SIG-M5 (cell line): ENCODE measurements at places on chromosomes 5 and 9.

DNA sequence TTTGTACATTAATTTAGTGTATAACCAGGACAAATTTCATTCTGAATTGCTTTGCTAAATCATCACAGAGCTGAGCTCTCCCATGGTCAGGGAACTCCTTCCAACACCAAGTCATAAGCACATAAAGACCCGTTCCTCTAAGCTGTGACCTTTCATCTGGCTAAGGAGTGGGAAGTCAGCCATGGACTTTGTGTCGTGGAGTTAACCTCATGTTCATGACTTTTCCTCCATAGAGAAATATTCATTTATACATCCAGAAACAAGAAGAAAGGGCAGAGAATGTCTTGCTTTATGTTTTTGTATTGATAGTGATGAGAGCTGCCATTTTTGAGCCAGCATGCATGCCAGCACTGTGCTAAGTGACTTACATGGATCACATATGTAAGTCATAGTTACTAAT is 97.5 kb downstream of the INIP start:
- no peak for DNase-seq

DNA sequence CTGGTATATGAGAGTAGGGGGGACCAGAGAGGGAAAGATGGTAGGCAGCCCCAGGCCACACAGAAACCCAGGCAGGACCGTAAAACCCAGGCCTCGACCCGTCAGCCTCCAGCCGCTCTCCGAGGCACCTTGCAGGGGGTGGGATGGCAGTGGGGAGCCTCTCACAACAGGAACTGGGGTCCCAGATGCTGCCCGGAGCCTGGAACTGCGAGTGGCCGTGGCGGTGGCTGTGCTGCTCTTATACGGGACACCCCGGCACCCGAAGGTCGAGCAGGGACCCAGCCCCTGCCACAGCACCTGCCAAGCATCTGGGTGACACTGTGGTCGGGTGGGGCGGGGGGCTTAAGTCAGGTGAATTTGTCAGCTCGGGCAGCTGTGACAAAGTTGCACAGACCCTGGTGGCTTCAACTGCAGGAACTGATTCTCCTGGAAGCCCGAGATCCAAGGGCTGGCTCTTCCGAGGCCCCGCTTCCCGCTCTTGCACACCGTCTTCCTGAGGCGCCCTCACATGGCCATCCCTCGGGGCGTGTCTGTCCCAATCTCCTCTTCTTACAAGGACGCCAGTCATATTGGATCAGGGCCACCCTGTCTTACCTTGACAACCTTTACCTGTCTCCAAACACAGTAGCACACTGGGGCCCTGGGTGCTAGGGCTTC is 47.6 kb upstream of the EGFL7 start:
- DNase-seq = no peak

- no peak for DNase-seq
Observed at GRCh38 chr9:115882911-115883310, 270.7 kb upstream of the PAPPA start.

- no peak for DNase-seq
Observed at GRCh38 chr9:99350461-99350860, 128.4 kb downstream of the SEC61B start.

DNA sequence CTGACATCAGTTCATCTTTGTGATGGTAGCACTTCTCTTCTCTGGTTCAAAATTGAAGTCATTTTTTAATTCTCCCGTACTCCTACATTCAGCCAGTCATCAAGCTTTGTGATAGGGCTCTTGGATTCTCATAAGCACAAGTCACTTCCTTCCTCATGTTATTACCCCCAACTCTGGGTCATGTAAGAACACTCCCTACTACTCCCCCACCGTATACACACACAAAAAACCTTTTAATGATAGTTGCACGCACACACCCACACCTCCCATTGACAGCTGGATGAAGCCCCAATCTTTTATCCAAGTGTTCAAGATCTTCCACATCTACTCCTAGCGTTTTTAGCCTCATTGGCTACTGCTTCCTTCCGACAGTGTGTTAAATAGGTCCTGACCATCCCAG is 16.8 kb downstream of the KDM3B start:
- DNase-seq = peak; percentile 11

- DNase-seq = no peak
Observed at GRCh38 chr9:71685394-71685793, 82.9 kb downstream of the CEMIP2 start.

DNA sequence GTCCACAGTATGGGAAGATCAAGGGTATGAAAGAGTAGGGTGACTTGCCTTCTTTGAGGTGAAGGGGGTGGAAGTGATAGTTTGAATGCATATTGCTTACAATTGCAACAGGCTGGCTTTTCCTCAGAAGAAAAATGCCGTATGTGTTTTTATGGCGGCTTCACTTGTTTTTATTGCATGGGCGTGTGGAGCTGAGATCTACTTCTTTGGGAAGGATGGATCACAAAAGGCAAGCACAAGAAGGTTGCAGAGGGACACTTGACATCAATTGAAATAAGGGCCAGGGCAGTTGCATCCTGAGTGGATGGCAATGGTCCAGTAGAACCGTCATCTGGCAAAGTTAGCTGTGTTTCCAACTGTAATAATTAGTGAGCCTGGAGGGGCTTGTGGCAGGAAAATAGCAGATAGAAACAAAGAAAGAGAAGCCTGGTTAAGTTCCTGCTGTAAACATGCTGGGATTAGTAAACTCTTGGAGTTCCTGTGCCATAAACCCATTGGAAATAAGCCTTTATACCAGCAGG is 138.4 kb downstream of the NTRK2 start:
- no peak for DNase-seq

DNA sequence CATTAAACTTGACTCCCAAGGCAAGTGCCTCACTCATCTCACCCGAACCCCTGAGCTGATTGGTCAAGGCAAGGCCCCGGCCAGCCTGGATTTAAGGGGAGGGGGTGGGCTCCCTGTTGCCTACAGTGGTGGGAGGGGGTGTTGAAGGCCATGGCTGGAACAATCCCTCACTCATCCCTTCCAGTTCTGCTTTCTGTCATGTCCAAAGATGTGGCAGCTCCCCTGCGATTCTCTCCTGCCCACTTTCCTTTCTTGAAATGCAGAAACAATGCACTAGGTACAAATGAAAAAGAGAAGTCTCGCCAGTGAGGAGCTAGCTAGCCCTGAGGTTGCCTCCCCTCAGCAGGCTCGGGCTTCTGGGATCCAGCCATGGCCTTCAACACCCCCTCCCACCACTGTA is 240.9 kb downstream of the SYK start:
- no peak for DNase-seq

GRCh38 chr5:173278641-173279040 is 43.6 kb upstream of the NKX2-5 start:
- DNase-seq = no peak

DNA sequence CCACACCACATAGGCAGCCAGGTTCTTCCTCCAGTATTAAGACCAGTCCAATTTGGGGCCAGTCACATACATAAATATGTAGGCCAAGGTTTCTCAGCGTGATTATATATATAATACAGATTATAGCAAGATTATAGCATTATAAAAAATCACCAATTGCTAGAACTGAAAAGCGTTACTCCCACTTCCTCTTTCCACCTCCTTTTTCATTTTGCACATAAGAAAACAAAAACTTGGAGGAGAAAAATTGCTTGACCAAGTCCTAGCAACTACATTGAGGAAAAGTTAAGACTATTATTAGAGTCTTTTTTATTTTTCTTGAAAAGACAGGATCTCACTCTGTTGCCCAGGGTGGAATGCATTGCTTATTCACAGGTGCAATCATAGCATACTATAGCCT is 262.7 kb upstream of the KCNN2 start:
- no peak for DNase-seq

DNA sequence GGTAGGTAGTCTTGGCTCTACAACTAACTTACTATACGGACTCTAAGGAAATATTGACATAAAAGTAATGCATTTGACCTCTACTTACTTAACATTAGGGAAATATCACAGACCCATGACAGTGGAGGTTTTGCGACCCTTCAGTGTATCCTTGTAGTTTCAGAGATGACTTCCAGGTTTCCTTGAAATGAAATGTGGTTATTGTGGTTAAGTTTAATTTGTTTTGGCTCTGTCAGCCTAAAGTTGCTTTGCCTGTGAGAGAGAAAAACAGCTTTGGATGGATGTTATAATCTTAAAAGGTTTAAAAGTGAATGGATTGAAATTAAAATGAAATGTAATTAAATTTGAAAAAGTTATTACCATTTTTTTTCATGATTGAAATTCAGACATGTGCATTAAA is 42.9 kb downstream of the LRRTM2 start:
- no peak for DNase-seq

- DNase-seq = no peak
Observed at GRCh38 chr5:26727916-26728315, 310.5 kb downstream of the CDH9 start.

- no peak for DNase-seq
Observed at GRCh38 chr5:31783731-31784130, 144.8 kb downstream of the PDZD2 start.

- no peak for DNase-seq
Observed at GRCh38 chr9:94560237-94560636, 5.4 kb downstream of the PCAT7 start.

DNA sequence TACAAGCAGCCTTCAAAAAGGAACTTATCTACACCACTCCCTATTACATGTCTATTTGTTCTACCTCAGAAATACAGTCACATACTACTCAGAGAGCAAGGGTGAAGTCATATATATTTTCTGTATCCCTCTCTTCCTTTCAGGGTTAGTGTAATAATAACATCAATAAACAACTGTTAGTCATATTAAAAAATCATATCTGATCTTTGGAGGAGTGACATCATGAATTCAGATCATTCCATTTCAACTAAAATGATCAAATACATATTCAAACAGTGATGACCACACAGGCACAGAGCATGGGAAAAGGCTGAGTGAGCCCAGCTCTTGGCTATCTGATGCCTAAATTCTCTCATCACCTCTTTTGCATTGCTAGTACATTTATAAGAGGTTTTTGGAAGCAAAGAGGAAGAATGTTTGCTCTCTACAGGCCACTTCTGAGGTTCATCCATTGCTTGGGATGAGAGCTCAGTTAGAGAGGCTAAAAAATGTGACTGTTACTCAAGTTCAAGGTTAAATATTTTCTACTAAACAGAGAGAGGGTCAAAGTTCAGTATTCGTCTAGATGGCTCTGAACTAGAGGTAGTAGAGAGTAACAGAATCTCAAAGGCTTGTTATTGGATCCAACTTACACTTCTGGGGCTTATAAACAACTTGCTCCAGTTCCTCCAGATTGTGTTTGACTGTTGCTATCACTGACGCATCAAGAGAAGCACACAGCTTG is 39.0 kb downstream of the RIGI start:
- DNase-seq = no peak

- no peak for DNase-seq
Observed at GRCh38 chr5:143495110-143495509, 91.6 kb upstream of the NR3C1 start.

- DNase-seq = no peak
Observed at GRCh38 chr9:129898185-129898584, 62.9 kb downstream of the USP20 start.

GRCh38 chr9:3498691-3499090 is 27.1 kb downstream of the RFX3 start:
- DNase-seq = no peak

DNA sequence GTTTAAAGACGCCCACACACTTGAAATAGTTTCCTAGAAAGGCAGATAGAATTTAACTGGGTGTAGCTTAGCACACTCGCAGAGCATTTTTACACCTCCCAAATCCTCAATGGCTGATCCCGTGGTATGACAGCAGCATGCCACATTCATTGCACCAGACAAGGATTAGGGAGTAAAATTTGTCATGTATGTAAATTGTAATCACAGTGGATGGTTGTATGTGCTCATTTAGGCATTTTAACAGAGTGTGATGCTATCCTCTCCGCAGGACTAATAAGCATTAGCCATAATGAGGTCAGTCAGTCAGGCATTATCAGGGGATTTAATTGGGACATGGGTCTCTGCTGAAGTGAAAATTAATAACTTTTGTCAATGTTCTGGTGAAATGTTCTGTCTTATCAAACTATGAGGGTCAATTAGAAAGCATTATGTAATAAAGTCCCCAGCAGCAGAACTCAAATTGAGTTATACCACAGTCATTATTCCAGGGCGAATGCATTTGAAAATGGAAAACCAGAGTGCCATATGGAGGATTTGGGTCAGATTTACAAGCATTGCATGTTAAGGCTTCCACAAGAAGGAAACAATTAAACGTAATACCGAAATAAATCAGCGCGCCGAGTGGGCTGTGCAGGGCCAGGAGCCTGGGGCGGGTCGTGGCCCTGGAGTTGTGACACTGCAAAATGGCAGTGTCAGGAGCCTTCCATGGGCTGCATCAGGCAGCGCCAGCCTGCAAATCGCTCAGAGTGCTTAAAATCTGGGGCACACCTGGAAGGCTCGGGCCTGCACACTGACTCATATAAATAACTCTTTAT is 602.2 kb downstream of the BNC2 start:
- no peak for DNase-seq

- DNase-seq = no peak
Observed at GRCh38 chr5:159971514-159971913, 37.4 kb upstream of the TTC1 start.

GRCh38 chr5:45622365-45622764 is 73.8 kb downstream of the HCN1 start:
- DNase-seq = no peak

DNA sequence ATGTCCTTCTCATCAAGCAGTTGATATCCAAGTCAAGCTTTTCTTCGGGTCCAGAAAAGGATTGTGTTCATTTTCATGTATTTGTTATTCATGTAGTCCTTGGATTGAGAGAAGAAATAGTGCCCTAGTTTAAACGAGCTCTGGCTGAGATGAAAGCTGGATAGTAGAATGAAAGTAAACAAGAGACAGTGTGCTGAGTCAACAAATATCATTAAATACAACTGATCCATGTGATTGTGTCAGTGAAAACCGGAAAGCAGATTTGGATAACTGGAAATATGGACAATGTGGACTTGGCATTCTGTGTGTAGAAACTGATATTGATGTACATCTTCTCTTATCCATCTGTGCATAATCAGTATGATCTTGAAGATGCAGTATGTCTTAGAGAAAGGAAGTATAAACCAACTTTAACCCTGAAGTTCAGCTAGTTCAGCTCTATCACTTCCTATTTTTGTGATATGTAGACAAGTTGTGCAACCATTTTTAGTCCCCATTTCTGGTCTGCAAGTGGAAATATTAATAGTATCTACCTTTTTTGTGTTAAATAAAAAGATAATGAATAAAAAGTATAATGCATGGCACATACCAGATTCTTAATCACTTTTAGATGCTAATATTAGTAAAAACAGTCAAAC is 4.4 kb downstream of the MUSK start:
- no peak for DNase-seq

DNA sequence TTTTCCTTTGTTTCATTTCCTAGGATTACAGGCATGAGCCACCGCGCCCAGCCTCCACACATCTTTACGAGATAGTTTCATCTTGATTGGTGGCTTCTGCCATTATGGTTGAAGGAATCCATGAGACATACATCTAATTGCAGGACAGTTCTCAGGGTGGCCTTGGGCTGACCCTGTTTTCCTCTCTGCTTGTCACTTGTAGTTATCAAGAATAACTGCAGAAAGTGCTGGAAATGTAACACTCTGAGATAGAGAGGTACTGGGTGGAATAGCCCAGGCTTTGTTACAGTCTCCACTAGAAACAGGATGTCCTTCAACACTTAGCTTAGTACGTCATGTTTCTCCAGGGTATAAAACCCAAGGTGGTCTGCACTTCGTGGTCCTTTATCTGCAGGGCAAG is 10.7 kb downstream of the UGT3A2 start:
- no peak for DNase-seq

- DNase-seq = no peak
Observed at GRCh38 chr5:58930520-58930919, 347.6 kb downstream of the RAB3C start.

- DNase-seq = peak; percentile 59
Observed at GRCh38 chr5:607541-608428, 4.4 kb upstream of the CEP72 start.

GRCh38 chr9:109387206-109387605 is 66.3 kb upstream of the EPB41L4B start:
- DNase-seq = no peak
